ENCODE measurements at places on chromosomes 7 and 10.

DNA sequence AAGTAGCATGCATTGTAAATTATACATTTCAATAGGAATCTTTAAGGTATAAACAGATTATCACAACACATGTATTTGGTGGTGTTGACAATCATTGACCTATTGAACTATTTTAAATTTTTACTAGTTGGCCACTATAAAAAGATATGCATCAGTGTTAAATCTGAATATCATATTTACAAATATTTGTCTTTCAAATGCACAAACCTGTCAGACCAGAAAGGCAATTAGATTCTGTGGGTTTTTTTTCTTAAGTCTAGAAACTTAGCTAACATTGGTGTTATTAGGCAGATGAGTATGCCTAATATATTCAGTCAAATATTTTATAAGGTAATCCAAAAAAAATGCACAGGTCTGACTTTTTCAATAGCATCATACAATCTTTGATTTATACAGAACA lies 241.4 kb upstream of the DGKB start:
- no peak for DNase-seq

GRCh38 chr10:102267748-102268147 lies 22.4 kb downstream of the GBF1 start:
- no peak for DNase-seq

GRCh38 chr7:82778021-82778420 lies 334.4 kb upstream of the CACNA2D1 start:
- no peak for DNase-seq

GRCh38 chr7:88357294-88357693 lies 50.6 kb upstream of the STEAP4 start:
- DNase-seq, result no peak

DNA sequence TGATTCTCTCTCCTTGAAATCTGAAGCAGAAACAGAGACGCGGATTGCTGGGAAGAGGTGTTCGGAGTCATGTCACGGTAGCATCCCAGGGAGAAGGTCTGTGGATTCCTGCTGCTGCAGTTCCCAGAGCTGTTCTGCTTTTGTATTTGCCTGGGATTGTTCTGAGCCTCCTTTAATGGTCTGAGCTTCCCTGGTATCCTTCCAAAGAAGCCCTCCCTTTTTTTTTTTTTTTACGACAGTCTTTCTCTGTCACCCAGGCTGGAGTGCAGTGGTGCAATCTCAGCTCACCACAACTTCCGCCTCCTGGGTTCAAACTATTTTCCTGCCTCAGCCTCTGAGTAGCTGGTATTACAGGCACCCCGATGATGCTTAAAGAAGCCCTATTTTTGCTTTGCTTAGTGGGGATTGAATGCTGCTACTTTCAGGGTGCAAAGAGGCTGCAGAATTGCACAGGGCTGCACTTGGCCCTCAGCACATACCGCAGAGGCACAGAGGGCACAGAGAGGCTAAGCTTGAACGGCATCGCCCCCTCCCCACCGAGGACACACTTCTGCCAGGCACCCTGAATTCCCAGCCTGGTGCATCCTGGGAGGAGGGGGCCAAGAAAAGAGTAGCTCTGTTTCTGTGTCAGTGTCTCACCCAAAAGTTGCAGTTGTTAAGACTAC lies 208.6 kb upstream of the GALNT17 start:
- no peak for DNase-seq

DNA sequence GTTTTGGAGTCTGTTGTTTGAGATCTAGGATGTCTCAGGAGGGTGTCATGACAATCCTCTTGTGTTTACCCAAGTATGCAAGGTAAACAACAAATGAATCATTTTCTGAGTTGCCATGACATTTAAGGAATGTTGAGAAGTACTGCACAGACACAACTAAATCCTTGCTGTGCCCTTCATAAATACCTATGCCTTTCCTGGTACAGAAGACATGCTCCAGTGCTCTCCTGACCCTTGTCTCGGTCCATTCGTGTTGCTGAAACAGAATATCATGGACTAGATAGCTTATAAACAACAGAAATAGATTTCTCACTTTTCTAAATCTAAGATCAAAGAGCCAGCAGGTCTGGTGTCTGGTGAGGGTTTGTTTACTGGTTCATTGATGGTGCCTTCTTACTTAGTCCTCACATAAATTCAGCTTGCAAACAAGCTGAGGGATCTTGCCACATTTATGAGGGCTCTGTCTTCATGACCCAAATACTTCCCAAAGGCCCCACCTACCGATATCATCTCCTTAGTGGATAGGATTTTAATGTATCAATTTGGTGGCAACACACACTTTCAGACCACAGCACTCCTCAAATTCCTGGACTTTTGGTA lies 341.8 kb upstream of the SEMA3A start:
- DNase-seq, result no peak

DNA sequence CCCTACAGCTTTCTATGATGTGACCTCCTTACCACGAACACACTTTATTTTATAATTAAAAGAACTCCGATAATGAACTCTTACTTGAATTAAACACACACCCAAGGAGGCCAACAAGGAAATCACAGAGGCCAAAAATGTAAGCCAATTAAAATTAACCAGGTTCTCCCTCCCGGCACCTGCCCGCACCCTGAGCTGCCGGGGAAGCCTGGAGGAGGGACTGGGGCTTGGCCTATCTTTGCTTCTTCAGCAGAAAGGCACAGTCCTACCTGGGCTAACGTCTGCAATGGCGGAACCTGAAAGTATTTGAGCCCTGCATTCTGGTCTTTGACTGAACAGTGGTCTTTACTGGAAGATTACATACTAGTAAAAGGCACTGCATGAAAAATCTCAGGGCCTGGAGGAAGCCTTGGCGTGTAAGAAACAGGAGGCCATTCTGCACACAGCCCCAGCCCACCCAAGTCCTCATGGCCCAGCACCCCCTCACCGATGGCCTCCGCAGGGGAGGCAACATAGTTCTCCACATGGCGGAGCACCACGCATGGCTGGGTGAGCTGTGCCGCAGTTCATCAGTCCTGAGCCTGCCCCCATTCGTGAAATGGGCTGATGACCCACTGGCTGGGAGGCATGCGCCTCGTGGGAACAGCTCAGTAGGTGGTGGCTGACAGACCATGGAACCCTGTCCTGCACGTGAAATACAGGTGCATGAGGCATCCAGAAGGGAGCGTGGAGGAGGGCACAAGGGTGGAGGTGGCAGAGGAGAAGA lies 173.8 kb downstream of the PARD3 start:
- no peak for DNase-seq

GRCh38 chr10:64039198-64039597 lies 518.0 kb downstream of the REEP3 start:
- no peak for DNase-seq

All from right forelimb (tissue), 1 donor.